Activated CD4-positive, alpha-beta T cell treated with anti-CD3 and anti-CD28 coated beads, Interleukin-2, Interleukin-4, amounts not matched to agents 100 ng/mL and 50 ng/mL, durations not matched to agents 16 hours and 8 hours (primary cell): ENCODE measurements at places on chromosomes 3 and 15.

- peak; percentile 83 for DNase-seq
Observed at GRCh38 chr15:50880651-50881114, 27.8 kb upstream of the AP4E1 start.

- DNase-seq: no peak
Observed at GRCh38 chr3:129358772-129359371, 69.6 kb downstream of the EFCAB12 start.

DNA sequence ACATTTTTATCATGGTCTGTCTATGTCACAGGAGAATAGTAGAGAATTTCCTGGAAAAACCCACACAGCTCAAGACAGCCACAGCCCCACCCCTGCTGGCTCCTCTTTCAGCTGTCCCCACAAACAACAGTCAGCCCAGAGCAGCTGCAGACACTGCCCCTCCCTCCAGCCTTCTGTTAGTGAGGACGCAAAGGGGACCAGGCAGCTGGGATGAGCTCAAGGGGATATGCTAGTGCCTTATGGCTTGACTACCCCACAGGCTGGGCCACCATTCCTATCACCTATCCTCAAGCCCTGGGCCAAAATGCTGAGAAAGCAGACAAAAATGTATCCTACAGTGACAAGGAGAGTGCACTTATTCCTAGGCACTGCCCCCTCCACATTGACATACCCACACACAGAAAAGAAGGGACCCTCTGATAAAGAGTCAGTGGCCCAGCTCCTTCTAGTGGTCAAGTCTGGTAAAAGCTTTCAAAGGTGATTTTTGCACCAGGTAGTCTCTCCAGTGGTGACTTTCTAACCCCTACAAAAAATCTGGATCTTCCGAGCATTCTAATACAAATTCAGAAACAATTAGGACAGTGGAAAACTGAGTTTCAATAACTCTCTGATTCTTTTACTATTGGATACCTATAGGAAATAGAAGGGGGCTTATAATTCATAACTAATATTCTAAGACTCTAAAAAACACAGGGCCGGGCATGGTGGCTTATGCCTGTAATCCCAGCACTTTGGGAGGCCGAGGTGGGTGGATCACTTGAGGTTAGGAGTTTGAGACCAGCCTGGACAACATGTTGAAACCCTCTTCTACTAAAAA lies 3.0 kb upstream of the MAP1A start:
- peak; percentile 26 for DNase-seq

DNA sequence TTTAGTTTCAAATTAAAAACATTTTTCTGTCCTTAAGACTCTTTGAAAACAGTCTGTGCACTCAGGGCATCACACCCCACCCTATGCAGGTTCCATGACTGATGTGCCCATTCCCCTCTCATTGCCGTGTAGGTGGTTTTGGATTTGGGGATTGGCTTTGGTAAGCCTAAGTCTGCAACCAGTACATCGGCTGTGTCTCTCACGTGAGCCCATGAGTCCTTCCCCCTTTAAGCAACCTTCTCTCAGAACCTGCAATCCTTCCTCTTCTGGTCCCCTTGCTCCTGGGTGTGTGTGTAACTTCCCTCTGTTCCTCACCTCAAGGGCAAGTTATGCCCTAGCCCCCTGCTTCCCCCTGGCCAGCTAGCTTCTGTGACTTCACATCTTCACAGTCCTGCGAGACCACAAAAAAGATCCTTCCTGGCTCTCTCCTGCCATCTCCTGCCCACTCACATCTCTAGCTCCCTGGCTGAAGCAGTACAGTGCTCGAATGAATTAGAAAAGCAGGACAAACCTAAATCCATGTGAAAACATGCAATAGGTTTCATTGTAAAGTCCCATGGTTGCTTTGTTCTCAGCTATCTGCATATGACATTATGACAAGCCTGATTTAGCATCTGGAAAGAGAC lies 126.7 kb downstream of the UACA start:
- no peak for DNase-seq

- no peak for DNase-seq
Observed at GRCh38 chr15:40578892-40579291, 9.8 kb downstream of the RPUSD2 start.
